Kidney (tissue), 22 donors: ENCODE measurements at places on chromosomes 4 and X.

- H3K4me1 ChIP-seq: no peaks in the 10 kb centered on the region
- no peaks in the 10 kb centered on the region for H3K36me3 ChIP-seq
- H3K27me3 ChIP-seq: no peaks in the 10 kb centered on the region
- H3K4me3 ChIP-seq: no peak overlapping the region
- no peak for DNase-seq
- H3K27ac ChIP-seq: no peak overlapping the region
Measured at GRCh38 chrX:3141031-3141430, 99.8 kb downstream of the ARSF start.

DNA sequence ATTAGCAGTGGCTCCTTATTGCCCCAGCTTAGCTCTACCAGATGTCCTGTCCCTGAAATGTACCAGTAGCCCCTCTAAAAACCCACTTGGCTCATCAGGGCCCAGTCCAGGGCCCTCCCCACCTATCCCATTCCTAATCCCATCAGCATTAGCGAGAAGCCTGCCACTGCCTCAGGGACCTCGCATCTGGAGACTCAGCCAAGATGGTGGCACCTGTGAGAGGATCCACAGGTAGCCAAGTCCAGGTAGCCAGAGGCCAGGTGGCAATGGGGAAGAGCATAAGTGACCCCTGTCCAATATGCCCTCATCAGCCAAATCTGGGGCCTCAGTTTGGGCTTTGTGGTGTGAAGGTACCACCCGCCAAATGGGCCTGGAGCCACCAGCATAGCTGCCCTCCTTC lies 97.7 kb downstream of the MAMLD1 start:
- H3K4me3 ChIP-seq: no peak overlapping the region
- H3K27ac ChIP-seq: no peak overlapping the region

GRCh38 chr4:73600954-73601353 lies 19.3 kb downstream of the RASSF6 start:
- H3K4me1 ChIP-seq: peaks cover 13% of the 10 kb centered on the region
- no peak overlapping the region for H3K27ac ChIP-seq
- no peaks in the 10 kb centered on the region for H3K27me3 ChIP-seq
- no peak overlapping the region for H3K4me3 ChIP-seq

DNA sequence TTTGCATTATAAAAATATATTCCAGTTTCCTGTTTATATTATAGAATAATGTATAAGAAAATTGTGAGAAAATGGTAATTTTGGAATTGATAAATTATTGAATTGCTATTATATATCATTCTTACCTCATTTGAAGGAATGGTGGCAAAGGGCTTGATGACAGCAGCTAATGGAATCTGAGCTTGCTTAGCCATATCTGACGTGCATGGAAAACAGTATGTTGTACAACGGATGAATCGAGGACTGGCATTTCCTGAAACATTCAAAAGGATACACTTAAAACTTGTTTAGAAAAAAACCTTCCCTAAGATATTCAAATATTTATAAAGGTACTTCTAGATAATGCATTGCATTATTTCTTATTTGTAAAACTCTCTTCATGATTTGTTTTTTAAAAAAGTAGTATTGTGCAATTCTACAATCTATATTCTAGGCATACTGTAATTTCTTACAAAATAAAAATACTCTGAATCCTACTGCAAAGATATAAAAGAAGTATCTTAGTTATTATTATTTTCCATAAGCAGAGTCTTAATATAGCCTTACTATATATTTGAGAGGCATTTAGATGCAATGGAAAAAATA lies 38.3 kb downstream of the SEC24D start:
- no peak for DNase-seq
- no peak overlapping the region for H3K27ac ChIP-seq
- no peaks in the 10 kb centered on the region for H3K27me3 ChIP-seq

DNA sequence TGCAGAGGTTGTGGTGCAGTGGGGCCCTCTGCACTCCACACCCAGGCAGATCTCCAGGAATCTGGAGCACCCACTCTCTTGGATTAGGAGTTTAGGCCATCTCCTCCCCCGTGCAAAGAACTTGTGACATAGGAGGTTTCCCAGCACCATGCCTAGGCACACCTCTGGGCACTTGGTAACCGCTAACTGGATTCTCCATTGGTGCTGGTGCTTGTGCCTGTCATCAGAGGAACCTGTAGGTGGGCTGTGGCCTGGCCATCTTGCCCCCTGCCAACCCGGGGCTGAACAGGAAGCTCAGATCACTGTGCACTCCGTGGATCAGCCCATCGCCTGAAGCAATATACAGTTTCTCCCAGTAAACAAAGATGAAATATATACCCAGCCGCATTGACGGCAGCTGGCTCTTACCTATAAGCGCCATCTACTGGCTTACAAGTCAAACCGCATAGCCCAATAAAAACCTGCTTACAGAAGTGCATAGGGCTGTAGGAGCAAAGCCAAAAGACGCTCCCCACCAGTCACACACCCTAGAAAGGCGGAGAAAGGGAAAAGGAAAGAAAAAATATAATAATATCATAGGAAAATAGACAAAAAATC lies 19.1 kb upstream of the TEX13B start:
- no peaks in the 10 kb centered on the region for H3K4me1 ChIP-seq
- no peak overlapping the region for H3K27ac ChIP-seq
- H3K4me3 ChIP-seq: no peak overlapping the region
- H3K27me3 ChIP-seq: no peaks in the 10 kb centered on the region
- peak; percentile 26 for DNase-seq

- H3K4me3 ChIP-seq: no peak overlapping the region
- H3K27me3 ChIP-seq: peaks cover 3% of the 10 kb centered on the region
- no peak for DNase-seq
- H3K36me3 ChIP-seq: no peaks in the 10 kb centered on the region
- H3K4me1 ChIP-seq: no peaks in the 10 kb centered on the region
Measured at GRCh38 chrX:139692506-139692849, 15.5 kb downstream of the MCF2 start.

- H3K27ac ChIP-seq: no peak overlapping the region
- H3K36me3 ChIP-seq: no peaks in the 10 kb centered on the region
- no peaks in the 10 kb centered on the region for H3K27me3 ChIP-seq
- DNase-seq: no peak
Measured at GRCh38 chr4:105206214-105206613, 59.5 kb downstream of the TET2 start.

DNA sequence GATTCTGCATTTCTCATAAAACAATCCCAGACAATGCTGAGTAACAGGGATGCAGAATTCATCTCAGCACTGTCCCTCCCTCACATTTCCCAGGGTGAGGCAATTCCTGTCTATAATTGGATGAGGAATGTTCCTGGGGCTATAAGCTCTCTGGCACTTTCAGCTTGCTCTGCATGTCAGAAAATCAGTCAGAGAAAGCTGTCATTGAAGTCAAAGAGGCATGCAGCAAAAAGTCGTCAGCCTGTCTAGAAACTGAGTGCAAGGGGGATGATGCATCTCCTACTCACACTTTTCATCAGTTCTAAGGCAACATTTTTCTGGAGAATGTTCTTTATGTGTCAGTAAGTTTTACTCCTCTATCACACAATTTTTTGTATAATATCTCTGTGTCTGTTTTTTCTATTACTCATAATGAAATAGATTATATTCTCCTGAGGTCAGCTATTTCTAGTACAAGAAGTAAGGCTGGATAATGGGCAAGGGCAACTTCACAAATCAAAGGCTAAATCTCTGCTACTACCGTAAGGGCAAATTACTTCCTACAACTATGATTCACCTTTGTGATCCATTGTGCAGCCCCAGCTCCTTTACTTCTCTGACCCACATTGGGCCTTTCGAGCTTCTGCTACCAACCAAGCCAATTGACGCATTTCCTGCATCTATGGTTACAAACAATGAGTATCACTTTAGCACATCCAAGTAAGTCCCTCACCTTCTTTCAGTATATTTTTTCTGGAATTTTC lies 56.0 kb downstream of the TASL start:
- H3K4me3 ChIP-seq: no peak overlapping the region
- H3K4me1 ChIP-seq: no peaks in the 10 kb centered on the region
- H3K36me3 ChIP-seq: no peaks in the 10 kb centered on the region
- no peak for DNase-seq
- H3K27ac ChIP-seq: no peak overlapping the region

DNA sequence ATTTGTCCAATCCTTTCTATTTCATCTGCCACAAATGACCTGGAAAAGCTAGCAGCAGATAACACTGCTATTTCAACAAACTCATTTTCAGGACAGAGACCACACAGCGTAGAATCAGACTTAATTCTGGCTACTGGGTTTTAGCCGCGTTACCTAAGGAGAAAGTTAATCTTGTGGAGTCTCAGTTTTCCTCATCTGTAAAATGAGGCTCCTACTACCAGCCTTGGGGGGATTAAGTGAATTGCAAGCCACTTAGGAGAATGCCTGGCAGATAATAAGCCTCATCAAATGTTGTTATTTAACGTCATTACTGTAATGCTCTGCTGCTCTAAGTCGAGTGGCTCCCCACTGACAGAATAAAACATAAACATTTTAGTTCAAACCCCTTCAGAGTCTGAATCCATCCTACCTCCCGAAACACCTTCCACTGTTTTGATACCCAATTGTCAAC lies 1.4 kb downstream of the CCNI start:
- H3K4me3 ChIP-seq: peak overlapping the region; percentile 95
- no peak for DNase-seq
- H3K4me1 ChIP-seq: no peaks in the 10 kb centered on the region
- peak overlapping the region; percentile 69 for H3K27ac ChIP-seq
- no peaks in the 10 kb centered on the region for H3K27me3 ChIP-seq

GRCh38 chrX:71665747-71666146 lies 1.6 kb upstream of the LOC101059915 start:
- DNase-seq: no peak
- no peaks in the 10 kb centered on the region for H3K4me1 ChIP-seq
- H3K27me3 ChIP-seq: no peaks in the 10 kb centered on the region
- H3K27ac ChIP-seq: no peak overlapping the region

- DNase-seq: no peak
- no peaks in the 10 kb centered on the region for H3K36me3 ChIP-seq
- no peak overlapping the region for H3K27ac ChIP-seq
- H3K4me3 ChIP-seq: no peak overlapping the region
- no peaks in the 10 kb centered on the region for H3K4me1 ChIP-seq
Measured at GRCh38 chr4:20462426-20463175, 210.9 kb downstream of the SLIT2 start.

DNA sequence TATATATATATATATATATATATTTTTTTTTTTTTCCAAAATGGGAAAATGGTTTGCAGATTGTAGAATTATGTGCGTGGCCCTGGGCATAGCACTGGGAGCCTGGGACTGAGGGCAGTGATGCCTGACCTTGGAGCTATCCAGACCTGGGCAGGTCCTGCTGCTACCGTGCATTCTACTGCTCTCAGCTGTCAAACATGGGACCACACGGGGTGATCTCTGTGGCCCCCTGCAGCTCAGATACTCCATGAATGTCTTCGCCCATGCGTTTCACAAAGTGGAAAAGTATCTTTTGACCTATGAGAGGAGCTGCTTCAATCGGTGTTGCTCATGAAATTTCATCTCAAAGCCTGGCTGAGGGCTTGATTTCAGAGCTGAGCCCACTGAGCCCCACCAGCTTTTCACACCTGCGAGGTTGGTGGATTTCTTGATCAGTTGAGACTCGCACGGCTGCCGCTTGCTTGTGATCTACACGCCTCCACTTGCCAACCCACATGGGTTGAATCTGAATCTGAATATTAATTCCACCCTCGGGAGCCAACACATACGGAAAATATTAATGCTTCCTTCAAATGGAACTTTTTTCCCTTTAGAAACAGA lies 35.7 kb downstream of the ING2 start:
- H3K4me3 ChIP-seq: no peak overlapping the region
- no peaks in the 10 kb centered on the region for H3K27me3 ChIP-seq
- no peaks in the 10 kb centered on the region for H3K36me3 ChIP-seq

DNA sequence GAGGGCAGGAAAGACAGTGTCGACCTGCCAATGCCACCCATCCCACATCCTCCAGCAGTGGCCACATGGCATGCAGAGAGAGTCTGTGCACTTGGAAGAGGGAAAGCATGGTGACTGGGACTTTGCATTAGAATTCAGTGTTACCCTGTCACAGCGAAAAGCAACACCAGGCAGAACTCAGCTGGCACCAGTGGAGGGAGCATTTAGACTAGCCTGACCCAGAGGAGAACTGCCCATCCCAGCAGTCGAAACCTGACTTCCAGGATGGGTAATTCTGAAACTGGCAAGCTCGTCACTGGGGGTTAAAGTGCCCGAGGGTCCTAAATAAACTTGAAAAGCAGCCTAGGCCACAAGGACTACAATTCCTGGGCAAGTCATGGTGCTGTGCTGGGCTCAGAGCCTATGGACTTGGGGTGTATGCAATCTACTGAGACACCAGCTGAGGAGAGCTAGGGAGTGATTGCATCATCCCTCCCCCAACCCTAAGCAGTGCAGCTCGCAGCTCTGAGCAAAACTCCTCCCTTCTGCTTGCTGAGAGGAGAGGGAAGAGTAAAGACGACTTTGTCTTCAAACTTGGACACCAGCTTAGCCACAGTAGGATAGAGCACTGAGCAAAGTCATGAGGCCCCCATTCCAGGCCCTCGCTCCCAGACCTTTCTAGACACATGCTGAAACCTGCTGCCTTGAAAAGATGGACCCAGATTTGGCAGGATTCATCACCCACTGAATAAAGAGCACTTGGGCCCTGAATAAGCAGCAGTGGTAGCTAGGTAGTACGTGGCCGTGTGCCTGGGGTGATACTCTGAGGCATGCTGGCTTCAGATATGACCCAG lies 68.8 kb downstream of the DDX60L start:
- H3K4me3 ChIP-seq: no peak overlapping the region
- no peaks in the 10 kb centered on the region for H3K36me3 ChIP-seq
- H3K27me3 ChIP-seq: no peaks in the 10 kb centered on the region
- H3K27ac ChIP-seq: no peak overlapping the region
- DNase-seq: no peak

- peak within 1 kb of the TSS; percentile 28 for H3K4me3 ChIP-seq
- no peak for DNase-seq
- no peaks in the 10 kb centered on the region for H3K27me3 ChIP-seq
Measured at GRCh38 chrX:155334486-155335336, at the start of gene CLIC2. CLIC2 (minus strand) TSS chrX:155334614; CDS start chrX:155334427, 187 bp downstream.

DNA sequence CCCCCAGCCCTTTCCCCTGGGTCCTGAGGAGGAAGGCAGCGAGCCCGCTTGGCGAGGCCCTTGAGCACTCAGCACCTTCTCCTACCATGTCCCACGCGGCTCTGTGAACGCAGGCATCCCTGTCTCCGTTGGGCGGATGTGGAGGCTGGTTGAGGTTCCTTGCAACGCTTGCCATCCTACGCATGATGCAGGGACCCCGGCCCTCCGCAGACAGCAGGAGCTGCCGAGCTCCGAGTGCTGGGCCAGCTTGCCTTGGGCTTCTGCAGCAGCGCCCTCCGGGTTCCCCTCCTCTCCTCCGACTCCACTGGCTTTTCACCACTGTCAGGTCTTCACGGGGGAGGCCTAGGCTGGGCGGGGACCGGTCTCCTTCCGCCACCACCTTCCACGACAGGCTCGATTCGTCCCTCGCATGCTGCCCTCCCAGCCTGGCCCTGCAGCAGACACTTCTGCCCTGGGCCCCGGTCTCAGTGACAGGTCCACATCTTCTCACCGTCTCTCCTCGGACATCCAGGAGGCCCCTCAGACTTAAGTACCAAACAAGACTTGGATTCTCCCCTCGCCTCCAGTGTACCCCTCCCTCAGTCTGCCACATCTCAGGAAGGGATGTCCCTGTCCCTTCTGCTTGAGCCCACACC lies 67.6 kb upstream of the HGFAC start:
- peaks cover 18% of the 10 kb centered on the region for H3K4me1 ChIP-seq
- no peaks in the 10 kb centered on the region for H3K27me3 ChIP-seq
- DNase-seq: no peak
- no peak overlapping the region for H3K27ac ChIP-seq
